ENCODE measurements at places on chromosomes 3 and 15. TPM values are rescaled to one million over a fixed set of nuclear protein-coding genes. Genes with fewer than 3 reads are reported as not detected.

- no peak overlapping the region for H3K4me3 ChIP-seq
- no peaks in the 10 kb centered on the region for H3K4me1 ChIP-seq
Measured at GRCh38 chr3:186540221-186540834, 3.9 kb downstream of the CRYGS start.

DNA sequence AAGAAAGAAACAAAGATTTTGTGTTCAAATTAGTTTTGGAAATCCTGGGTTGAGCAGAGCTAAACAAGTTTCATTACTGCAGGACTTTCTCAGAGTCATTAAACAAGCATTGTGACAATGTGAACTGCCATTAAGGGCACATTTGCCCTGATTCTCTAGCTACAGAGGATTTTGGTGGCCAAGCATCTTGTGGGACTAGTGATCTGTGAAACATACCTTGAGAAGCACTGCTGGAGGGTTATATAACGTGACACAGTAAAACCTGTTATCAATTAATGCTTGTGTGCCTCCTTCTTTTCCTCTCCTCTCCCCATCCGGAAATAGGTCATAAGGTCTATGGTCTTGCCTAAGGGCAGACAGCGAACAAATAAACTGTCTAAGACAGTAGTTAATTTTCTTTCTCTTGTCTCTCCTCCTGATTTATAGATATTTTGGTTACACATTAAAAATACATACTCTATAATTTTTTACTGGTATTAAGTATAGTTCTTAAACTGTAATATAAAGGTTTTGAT is 167.3 kb upstream of the NANOGP8 start:
- H3K4me1 ChIP-seq: no peaks in the 10 kb centered on the region
- H3K27me3 ChIP-seq: no peaks in the 10 kb centered on the region
- H3K36me3 ChIP-seq: no peaks in the 10 kb centered on the region
- no peak overlapping the region for H3K27ac ChIP-seq
- no peak for DNase-seq

GRCh38 chr15:78206326-78207109 is 27.8 kb downstream of the ACSBG1 start:
- no peaks in the 10 kb centered on the region for H3K36me3 ChIP-seq
- H3K27ac ChIP-seq: peak overlapping the region; percentile 26
- peaks cover 53% of the 10 kb centered on the region for H3K4me1 ChIP-seq
- H3K4me3 ChIP-seq: no peak overlapping the region
- no peaks in the 10 kb centered on the region for H3K27me3 ChIP-seq

- no peak overlapping the region for H3K4me3 ChIP-seq
- H3K36me3 ChIP-seq: no peaks in the 10 kb centered on the region
Measured at GRCh38 chr15:20272422-20273184, 269.0 kb downstream of the GOLGA6L6 start.

DNA sequence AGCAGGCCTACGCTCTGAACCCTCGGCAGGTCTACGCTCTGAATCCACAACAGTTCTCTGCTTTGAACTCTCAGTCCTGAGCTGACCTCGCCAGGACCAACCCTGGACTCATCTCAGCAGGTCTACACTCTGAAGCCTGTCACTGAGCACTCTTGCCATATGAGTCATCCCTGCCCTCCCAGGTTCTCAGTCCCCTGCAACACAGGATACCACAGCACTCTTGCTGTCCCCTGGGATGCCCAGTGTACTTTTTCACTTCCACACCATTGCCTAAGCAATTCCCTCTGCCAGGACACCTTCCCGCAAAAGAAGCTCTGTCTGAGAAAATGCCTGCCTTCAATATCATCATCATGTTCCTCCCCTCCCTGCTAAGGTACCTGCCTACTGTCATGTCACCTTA is 42.0 kb downstream of the NUP210 start:
- no peak overlapping the region for H3K27ac ChIP-seq
- no peaks in the 10 kb centered on the region for H3K27me3 ChIP-seq
- H3K36me3 ChIP-seq: no peaks in the 10 kb centered on the region
- no peak for DNase-seq

GRCh38 chr3:140187656-140188221 is 252.8 kb downstream of the CLSTN2 start:
- no peak overlapping the region for H3K27ac ChIP-seq
- peaks cover 16% of the 10 kb centered on the region for H3K4me1 ChIP-seq
- DNase-seq: no peak
- no peaks in the 10 kb centered on the region for H3K27me3 ChIP-seq
- H3K4me3 ChIP-seq: no peak overlapping the region

GRCh38 chr3:177220136-177220974 is 23.1 kb upstream of the TBL1XR1 start:
- no peak for DNase-seq
- H3K27me3 ChIP-seq: no peaks in the 10 kb centered on the region
- H3K27ac ChIP-seq: no peak overlapping the region
- H3K4me1 ChIP-seq: no peaks in the 10 kb centered on the region

DNA sequence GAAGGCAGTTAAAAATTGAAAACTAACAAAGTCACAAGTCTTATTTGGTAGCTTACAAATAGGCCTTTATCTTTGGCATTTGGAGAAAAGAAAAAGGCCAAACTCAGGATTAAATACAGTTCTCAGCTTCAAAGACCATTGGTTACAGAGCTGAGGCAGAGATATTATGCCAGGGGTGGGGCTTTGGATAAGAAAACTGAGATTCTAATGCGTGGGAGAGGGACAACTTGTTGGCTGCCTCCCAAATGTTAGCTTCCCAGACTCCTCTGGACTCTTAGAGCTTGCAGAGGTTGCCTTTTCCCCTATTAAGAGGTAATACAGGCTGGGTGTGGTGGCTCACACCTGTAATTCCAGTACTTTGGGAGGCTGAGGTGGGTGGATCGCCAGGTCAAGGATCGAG is 231.8 kb downstream of the SQOR start:
- no peaks in the 10 kb centered on the region for H3K27me3 ChIP-seq
- H3K36me3 ChIP-seq: no peaks in the 10 kb centered on the region
- H3K27ac ChIP-seq: no peak overlapping the region
- no peak overlapping the region for H3K4me3 ChIP-seq
- DNase-seq: no peak
- H3K4me1 ChIP-seq: no peaks in the 10 kb centered on the region

DNA sequence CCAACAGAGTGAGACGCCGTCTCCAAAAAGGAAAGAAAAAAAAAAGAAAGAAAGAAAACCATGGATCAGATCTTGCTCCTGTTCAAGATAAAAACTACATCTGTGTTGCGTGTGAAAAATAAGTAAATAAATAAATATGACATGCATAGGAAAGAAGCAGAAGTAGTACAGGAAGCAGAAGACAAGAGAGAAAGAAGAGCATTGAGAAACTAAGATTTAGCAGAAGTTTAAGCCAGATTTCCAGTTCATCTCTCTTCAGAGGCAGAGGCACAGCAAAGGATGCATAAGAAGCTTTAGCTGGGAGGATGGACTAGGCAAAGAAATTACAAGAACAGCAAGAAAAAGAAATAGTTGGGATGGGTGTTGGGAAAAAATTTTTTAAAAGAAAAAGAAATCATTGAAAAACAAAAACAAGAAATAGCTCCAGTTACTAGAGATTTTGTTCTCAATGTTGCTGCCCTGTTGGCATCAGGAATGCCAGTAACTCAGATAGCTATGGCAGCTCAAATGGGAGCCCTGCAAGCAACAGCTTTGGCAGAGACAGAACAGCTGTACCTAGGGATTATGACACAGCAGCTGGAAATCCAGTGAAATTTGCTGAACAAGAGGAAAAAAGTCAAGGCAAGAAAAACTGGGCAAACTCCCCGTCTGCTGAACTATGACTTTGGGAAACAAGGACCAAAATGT is 17.3 kb downstream of the AP3S2 start:
- H3K36me3 ChIP-seq: peaks cover 2% of the 10 kb centered on the region
- no peak for DNase-seq
- peaks cover 20% of the 10 kb centered on the region for H3K4me1 ChIP-seq
- H3K27me3 ChIP-seq: no peaks in the 10 kb centered on the region
- H3K27ac ChIP-seq: no peak overlapping the region
- no peak overlapping the region for H3K4me3 ChIP-seq

The ZNF620 gene
- polyA plus RNA-seq: 2.5 TPM

The KNL1 gene
- 0.02 TPM for polyA plus RNA-seq

The NR1I2 gene
- 0.30 TPM for polyA plus RNA-seq

The RBP2 gene
- polyA plus RNA-seq: 1.0 TPM

Data from pancreas (tissue), 10 donors.